ENCODE measurements at places on chromosomes 4 and X. TPM values are rescaled to one million over a fixed set of nuclear protein-coding genes. Genes with fewer than 3 reads are reported as not detected.

F11 gene
- not detected for total RNA-seq

CETN2 gene
- total RNA-seq, result 51.7 TPM

RPS6KA6 gene
- 5.4 TPM for total RNA-seq

ARMCX1 gene
- total RNA-seq, result 29.0 TPM

- no peak for DNase-seq
Measured at GRCh38 chr4:11843340-11843739, 414.6 kb upstream of the HS3ST1 start.

DNA sequence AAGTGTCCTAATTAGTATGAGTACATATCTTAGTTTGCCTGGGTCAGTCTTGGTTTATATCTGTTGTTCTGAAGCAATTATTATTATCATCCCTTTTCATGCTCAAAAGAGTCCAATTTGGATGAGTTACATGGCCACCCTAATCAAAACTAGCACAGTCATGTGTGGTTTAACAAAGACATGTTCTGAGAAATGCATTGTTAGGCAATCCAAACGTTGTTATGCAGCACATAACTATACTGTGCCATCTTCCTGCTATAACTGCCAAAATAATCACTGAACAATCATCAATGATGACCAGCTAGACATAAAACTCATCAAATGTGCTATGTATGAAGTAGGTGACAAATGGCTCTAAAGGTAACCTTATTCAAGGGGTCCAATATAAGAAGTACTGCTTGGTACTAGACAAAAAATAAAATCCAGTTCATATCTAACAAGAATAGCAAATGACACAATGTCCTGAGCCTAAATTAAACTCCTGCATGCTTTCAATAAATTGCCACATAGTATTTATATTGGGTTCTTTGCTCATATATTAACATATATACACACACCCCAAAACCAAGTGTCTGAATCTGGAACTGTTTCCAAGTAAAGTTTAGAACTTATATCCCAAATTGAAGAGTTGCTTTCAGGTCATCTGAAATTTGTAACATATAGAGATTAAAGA lies 41.9 kb downstream of the CNOT6L start:
- DNase-seq, result peak; percentile 34

GRCh38 chrX:54043541-54044125 lies 640 bp downstream of the PHF8 start:
- DNase-seq, result peak; percentile 62

GRCh38 chr4:70802928-70803580 lies 36.6 kb downstream of the GRSF1 start:
- DNase-seq, result no peak

DNA sequence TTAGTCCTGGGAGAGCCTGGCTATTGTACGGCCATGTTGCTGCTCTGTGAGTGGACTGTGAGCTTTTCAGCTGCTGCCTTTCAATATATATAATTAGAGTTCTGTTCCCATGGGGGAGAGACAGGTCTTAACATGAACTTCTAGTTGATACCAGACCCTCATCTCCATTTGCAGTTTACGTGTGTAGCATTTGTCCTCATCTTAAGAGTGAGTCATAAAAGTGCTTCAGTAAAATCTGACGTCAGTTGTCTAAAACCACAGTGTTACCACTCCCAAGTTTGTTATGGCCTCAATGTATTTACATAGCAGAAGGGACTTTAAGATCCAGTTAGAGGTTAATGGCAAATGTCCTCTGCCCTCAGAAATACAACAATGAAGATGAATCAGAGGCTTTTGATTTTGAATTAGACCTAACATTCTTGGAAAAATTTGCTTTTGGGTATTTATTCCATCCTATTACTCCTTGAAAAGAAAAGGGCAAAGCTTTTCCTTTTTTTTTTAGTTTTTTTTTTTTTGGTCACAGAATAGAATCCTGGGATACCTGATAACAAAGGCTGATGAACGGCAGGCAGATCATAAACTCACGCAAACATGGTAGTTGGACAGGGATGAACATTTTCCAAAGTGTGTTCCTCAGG lies 38.6 kb downstream of the PHOX2B start:
- DNase-seq, result peak; percentile 57

GRCh38 chr4:164508097-164508496 lies 245.8 kb upstream of the SMIM31 start:
- no peak for DNase-seq

DNA sequence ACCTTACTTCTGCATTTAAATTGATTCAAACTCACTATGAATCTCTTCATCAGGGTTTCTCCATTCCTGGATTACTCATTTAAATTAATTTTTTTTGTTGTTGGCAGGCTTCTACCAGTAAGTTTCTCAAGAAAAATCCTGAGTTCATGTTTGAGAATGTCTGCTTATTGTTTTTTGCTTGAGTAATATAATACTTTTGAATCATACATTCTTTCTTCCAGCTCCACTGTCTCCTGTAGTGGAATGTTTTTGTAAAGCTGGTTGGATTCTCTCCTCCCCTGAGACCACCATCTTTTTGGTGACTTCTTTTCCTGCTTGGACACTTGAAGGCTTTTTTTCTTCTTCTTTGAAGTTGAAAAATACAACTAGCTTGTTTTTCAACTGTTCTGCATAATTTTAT lies 4.3 kb upstream of the MID1IP1 start:
- peak; percentile 73 for DNase-seq

- DNase-seq, result peak; percentile 54
Measured at GRCh38 chr4:147056940-147057610, 111.4 kb upstream of the TTC29 start.
